ENCODE measurements at places on chromosomes 13 and 19. TPM values are rescaled to one million over a fixed set of nuclear protein-coding genes. Genes with fewer than 3 reads are reported as not detected.
A peak's percentile ranks its signal among the peaks of the same experiment; 100 is the strongest.

- H3K27me3 ChIP-seq, result no peaks in the 10 kb centered on the region
- H3K4me1 ChIP-seq, result no peaks in the 10 kb centered on the region
- no peak overlapping the region for H3K27ac ChIP-seq
- H3K4me3 ChIP-seq, result no peak overlapping the region
- DNase-seq, result no peak
- H3K36me3 ChIP-seq, result no peaks in the 10 kb centered on the region
Observed at GRCh38 chr13:96646101-96646500, 348.2 kb downstream of the OXGR1 start.

TSSK6 gene
- total RNA-seq, result 1.2 TPM

GRCh38 chr19:4559569-4559968 is at the start of gene SEMA6B:
Gene SEMA6B (minus strand): TSS chr19:4559684. CDS start chr19:4558457, 1,227 bp downstream.
- no peak within 1 kb of the TSS for H3K27ac ChIP-seq
- no peaks in the 10 kb centered on the region for H3K36me3 ChIP-seq
- H3K4me3 ChIP-seq, result peak within 1 kb of the TSS; percentile 35
- H3K4me1 ChIP-seq, result peaks cover 7% of the 10 kb centered on the region

- H3K4me1 ChIP-seq, result no peaks in the 10 kb centered on the region
- DNase-seq, result no peak
- H3K27me3 ChIP-seq, result peaks cover 2% of the 10 kb centered on the region
- H3K27ac ChIP-seq, result no peak overlapping the region
- H3K36me3 ChIP-seq, result no peaks in the 10 kb centered on the region
Observed at GRCh38 chr13:111449041-111449440, 128.6 kb downstream of the TEX29 start.

- peaks cover 5% of the 10 kb centered on the region for H3K27me3 ChIP-seq
- DNase-seq, result no peak
- no peak overlapping the region for H3K27ac ChIP-seq
- H3K4me1 ChIP-seq, result no peaks in the 10 kb centered on the region
Observed at GRCh38 chr13:107422421-107422820, 792.9 kb downstream of the LIG4 start.

MYO1F gene
- 13.2 TPM for total RNA-seq

GRCh38 chr19:34306213-34306661 is 51.9 kb downstream of the GARRE1 start:
- no peak overlapping the region for H3K27ac ChIP-seq
- no peaks in the 10 kb centered on the region for H3K4me1 ChIP-seq
- no peaks in the 10 kb centered on the region for H3K27me3 ChIP-seq
- no peak for DNase-seq
- H3K36me3 ChIP-seq, result no peaks in the 10 kb centered on the region

- H3K4me1 ChIP-seq, result no peaks in the 10 kb centered on the region
- H3K36me3 ChIP-seq, result no peaks in the 10 kb centered on the region
- no peak overlapping the region for H3K4me3 ChIP-seq
- H3K27me3 ChIP-seq, result peaks cover under 1% of the 10 kb centered on the region
- DNase-seq, result no peak
Observed at GRCh38 chr19:9961103-9961502, 24.8 kb upstream of the OLFM2 start.

- H3K27me3 ChIP-seq, result no peaks in the 10 kb centered on the region
- peaks cover under 1% of the 10 kb centered on the region for H3K36me3 ChIP-seq
- no peak overlapping the region for H3K27ac ChIP-seq
- no peak for DNase-seq
Observed at GRCh38 chr19:10191347-10191746, 3.4 kb downstream of the DNMT1 start.

- H3K36me3 ChIP-seq, result no peaks in the 10 kb centered on the region
- no peaks in the 10 kb centered on the region for H3K4me1 ChIP-seq
- no peak overlapping the region for H3K4me3 ChIP-seq
- no peak overlapping the region for H3K27ac ChIP-seq
- no peaks in the 10 kb centered on the region for H3K27me3 ChIP-seq
Observed at GRCh38 chr13:77377016-77377415, 50.1 kb upstream of the MYCBP2 start.

JUND gene
- 369 TPM for total RNA-seq

DNA sequence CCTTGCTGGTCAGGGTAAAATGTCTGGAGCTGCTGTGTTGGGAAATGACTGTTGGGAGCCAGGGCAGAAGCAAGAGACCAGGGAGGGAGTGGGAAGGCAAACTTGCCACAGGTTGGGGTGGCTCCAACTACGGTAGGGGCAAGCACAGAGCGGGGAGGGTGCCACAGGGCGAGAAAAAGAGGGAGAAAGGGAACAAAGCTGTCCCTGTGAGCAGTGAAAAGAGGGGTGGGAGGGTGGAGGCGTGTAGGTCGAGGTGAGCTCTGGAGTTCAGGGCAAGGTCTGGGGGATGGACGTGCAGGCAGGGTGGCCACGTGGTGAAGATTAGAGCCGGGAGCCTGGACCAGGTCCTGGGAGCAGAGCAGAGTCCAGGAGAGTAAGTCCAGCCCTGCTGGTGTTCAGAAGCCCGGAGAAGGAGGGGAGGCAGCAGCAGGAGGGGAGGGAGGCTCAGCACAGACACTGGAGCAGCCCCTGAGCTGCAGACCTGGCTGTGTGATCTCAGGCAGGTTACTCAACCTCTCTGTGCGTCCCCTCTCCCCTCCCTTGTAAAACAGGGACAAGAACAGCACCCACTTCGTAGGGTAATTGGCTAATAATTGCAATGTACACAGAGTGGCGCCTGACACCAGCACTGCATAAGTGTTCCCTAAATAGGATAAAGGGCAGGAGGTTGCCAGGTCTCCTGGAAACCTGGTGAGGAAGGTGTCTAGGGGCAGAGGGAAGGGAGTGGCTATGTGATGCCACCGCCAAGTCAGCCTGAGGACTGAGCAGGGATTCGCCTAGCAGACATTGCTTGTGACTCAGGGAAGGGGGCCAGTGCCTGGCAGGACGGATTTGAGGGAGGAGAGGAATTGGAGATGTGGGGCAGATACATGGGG is 3.2 kb upstream of the POLR2E start:
- H3K27ac ChIP-seq, result peak overlapping the region; percentile 98
- H3K36me3 ChIP-seq, result no peaks in the 10 kb centered on the region
- H3K4me1 ChIP-seq, result no peaks in the 10 kb centered on the region
- H3K4me3 ChIP-seq, result no peak overlapping the region

- peaks cover 5% of the 10 kb centered on the region for H3K27me3 ChIP-seq
- no peak overlapping the region for H3K4me3 ChIP-seq
- DNase-seq, result no peak
- no peaks in the 10 kb centered on the region for H3K36me3 ChIP-seq
Observed at GRCh38 chr19:15498910-15499309, 9.4 kb upstream of the CYP4F22 start.

- H3K27me3 ChIP-seq, result no peaks in the 10 kb centered on the region
- H3K4me1 ChIP-seq, result peaks cover 77% of the 10 kb centered on the region
- DNase-seq, result no peak
Observed at GRCh38 chr19:1170938-1171754, 2.9 kb downstream of the SBNO2 start.

Data from sigmoid colon (tissue), 7 donors.